T-cell (primary cell): ENCODE measurements at places on chromosomes 2 and 18.
A peak's percentile ranks its signal among the peaks of the same experiment; 100 is the strongest.

GRCh38 chr18:316393-316792 lies 48.5 kb upstream of the THOC1 start:
- no peaks in the 10 kb centered on the region for H3K4me1 ChIP-seq
- H3K36me3 ChIP-seq = no peaks in the 10 kb centered on the region
- H3K4me3 ChIP-seq = no peak overlapping the region
- no peaks in the 10 kb centered on the region for H3K27me3 ChIP-seq
- H3K27ac ChIP-seq = no peak overlapping the region

DNA sequence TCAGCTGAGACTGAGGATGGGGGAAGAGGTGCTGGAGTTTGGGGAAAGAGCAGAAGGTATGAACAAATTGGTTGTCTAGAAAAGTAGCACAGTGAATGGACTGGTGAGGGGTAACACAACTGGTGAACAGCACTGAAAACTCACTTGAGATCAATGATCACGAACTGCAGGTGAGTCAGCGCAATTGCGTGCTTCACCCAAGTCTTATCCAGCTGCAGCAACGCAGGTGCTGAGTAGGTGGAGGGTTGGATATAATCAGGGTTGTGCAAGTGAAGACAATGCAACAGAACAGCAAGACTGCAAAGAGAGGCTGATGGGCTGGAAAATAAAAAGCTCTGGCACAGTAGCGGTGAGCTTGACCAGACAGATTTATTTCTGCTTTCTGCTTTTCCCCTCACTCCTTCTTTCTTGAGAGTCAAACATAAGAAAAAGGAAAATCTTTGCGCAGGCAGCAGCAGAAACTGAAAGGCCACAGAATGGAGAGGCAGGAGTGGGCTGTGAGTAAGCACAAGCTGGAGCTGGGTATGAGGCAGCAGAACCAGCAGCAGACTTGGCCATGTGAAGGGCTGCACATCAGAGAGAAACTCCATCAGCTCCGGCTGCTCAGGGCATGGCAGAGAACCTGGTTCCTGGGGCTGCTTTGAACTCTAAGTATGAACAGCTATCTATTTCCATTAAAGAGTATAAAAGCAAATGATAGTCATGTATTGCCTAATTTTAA lies 99.4 kb upstream of the ARL5A start:
- no peak overlapping the region for H3K4me3 ChIP-seq
- DNase-seq = no peak
- no peaks in the 10 kb centered on the region for H3K27me3 ChIP-seq
- no peaks in the 10 kb centered on the region for H3K4me1 ChIP-seq

- H3K27me3 ChIP-seq = no peaks in the 10 kb centered on the region
- H3K4me3 ChIP-seq = no peak overlapping the region
These were observed 81.1 kb upstream of the CD302 start for GRCh38 chr2:159879051-159879604.

DNA sequence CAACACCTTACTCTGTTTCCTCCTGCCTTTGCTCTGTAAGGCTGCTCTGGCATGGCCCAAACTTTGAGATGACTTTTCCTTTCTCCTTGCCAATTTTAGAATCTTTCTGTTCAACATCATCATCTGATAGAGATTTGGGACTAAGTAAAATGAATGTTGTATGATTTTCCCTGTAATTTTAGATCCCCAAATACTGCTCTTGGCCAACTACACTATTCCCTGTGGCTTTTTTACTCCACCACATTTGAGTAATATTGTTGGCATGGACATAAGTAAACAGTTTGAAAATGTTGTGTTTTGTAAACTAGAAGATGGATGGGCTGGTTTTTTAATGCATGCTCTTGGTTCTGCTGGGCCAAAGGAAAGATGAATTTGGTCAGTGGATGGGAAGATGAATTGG lies 12.1 kb downstream of the LTBP1 start:
- H3K36me3 ChIP-seq = no peaks in the 10 kb centered on the region
- no peaks in the 10 kb centered on the region for H3K27me3 ChIP-seq
- no peak overlapping the region for H3K4me3 ChIP-seq
- DNase-seq = no peak
- H3K27ac ChIP-seq = no peak overlapping the region
- H3K4me1 ChIP-seq = no peaks in the 10 kb centered on the region

- no peaks in the 10 kb centered on the region for H3K4me1 ChIP-seq
- no peaks in the 10 kb centered on the region for H3K36me3 ChIP-seq
- no peak for DNase-seq
- peaks cover 9% of the 10 kb centered on the region for H3K27me3 ChIP-seq
- H3K4me3 ChIP-seq = no peak overlapping the region
These were observed 155.4 kb upstream of the ACAA2 start for GRCh38 chr18:49968644-49969309.

DNA sequence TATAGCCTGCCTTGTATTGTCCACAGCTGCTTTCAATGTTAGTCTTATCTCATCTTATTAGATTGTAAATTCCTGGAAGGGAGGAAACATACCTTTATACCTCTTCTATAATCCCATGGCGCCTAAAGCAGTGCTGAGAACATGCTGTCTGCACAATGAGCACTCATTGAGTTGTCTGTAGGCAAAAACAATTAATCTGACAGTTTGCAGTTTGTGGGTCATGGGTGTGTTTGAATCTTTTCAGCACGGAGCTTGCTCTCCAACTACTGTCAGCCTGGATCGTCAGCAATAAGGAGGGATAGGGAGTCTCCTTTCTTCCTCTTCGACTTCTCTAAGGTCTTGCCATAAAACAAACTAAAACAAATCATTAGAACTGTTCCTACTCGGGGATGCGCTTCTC lies 26.5 kb upstream of the GREB1L start:
- H3K36me3 ChIP-seq = no peaks in the 10 kb centered on the region
- no peaks in the 10 kb centered on the region for H3K4me1 ChIP-seq
- H3K27me3 ChIP-seq = peaks cover 3% of the 10 kb centered on the region
- H3K4me3 ChIP-seq = no peak overlapping the region
- no peak overlapping the region for H3K27ac ChIP-seq

GRCh38 chr2:17590342-17590911 lies 49.9 kb downstream of the VSNL1 start:
- no peak overlapping the region for H3K27ac ChIP-seq
- H3K4me3 ChIP-seq = no peak overlapping the region
- no peaks in the 10 kb centered on the region for H3K36me3 ChIP-seq
- H3K4me1 ChIP-seq = no peaks in the 10 kb centered on the region

DNA sequence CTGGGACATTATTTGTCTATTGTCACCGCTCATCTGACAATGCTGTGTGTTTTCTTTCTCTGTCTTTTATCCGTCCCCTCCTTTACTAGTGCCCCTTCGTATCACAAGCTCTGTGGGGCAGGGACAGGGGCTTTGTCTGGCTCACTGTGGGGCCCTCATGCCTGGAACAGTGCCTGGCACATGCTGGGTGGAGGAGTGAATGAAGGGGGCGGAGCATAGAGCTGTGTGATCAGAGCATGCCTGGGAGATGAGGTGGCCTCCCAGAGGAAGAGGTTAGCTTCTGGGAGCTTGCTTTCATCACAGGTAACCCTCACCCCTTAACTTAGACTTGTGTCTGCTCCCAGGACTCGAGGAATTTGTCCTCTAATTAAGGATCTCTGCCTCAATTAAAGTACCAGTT lies 16.4 kb downstream of the MTCL1 start:
- peaks cover 13% of the 10 kb centered on the region for H3K27me3 ChIP-seq
- H3K4me1 ChIP-seq = no peaks in the 10 kb centered on the region
- no peak for DNase-seq
- no peaks in the 10 kb centered on the region for H3K36me3 ChIP-seq

GRCh38 chr2:237737196-237737865 lies 61.2 kb upstream of the RBM44 start:
- DNase-seq = no peak
- no peak overlapping the region for H3K4me3 ChIP-seq
- no peaks in the 10 kb centered on the region for H3K4me1 ChIP-seq
- no peak overlapping the region for H3K27ac ChIP-seq

- no peak overlapping the region for H3K27ac ChIP-seq
- H3K27me3 ChIP-seq = no peaks in the 10 kb centered on the region
- no peak overlapping the region for H3K4me3 ChIP-seq
- no peaks in the 10 kb centered on the region for H3K4me1 ChIP-seq
- no peak for DNase-seq
- no peaks in the 10 kb centered on the region for H3K36me3 ChIP-seq
These were observed 155.7 kb downstream of the RDH14 start for GRCh38 chr2:18404708-18405107.

GRCh38 chr2:74552914-74553811 lies 579 bp downstream of the LOXL3 start:
- peak overlapping the region; percentile 97 for H3K4me3 ChIP-seq

- no peaks in the 10 kb centered on the region for H3K27me3 ChIP-seq
- no peak overlapping the region for H3K27ac ChIP-seq
- H3K4me1 ChIP-seq = no peaks in the 10 kb centered on the region
- no peaks in the 10 kb centered on the region for H3K36me3 ChIP-seq
- no peak for DNase-seq
These were observed 451.0 kb upstream of the SALL3 start for GRCh38 chr18:78528411-78529258.

DNA sequence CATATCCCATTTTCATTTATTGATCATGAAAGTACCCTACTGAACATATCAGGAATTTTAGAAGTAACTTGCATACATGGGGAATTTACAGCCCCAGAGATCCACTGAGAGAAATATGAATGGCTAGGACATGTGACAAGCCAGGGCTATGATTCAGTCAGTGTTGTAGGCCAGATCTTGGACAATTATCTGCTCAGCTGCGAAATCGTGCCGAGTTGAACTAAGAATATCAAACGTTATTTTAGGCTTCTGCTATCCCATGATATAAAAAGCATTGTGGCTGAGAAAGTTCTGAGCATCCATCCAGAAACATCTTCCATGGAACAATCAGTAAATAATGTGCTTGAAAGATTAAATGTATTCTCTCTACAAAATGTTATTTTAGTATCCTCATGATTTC lies 85.7 kb upstream of the UNC80 start:
- H3K36me3 ChIP-seq = no peaks in the 10 kb centered on the region
- no peak for DNase-seq
- no peaks in the 10 kb centered on the region for H3K4me1 ChIP-seq
- no peaks in the 10 kb centered on the region for H3K27me3 ChIP-seq

DNA sequence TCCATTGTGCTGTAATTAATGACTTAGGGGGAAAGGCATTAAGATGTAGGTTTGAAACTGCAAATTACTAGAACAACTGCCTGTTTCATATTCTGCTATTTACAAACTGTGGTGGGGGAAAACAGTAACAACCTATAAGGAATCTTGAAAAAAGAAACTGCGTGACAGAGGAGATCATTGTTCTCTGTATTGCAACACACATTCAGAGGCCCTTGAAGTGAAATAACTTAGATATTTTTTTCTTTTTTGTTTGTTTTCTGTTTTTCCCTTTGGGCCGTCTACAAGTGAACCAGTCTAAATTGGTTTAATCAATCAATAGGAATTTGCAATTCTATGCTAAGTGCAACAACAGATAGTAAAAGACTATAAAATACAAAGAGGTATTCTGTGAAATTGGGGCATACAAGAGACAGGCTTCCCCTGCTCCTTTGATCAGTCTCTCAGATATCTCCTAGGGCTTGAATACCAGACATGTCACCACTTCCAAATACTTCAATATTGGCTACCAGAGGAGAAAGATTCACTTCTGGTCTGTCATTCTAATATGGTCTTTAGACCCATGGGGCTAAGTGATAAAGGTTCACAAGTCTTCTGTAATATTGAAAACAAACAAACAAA lies 2055.1 kb upstream of the CELF4 start:
- H3K27ac ChIP-seq = no peak overlapping the region
- DNase-seq = no peak
- H3K36me3 ChIP-seq = no peaks in the 10 kb centered on the region
- no peak overlapping the region for H3K4me3 ChIP-seq

GRCh38 chr2:44897406-44897805 lies 44.1 kb upstream of the SIX3 start:
- no peaks in the 10 kb centered on the region for H3K36me3 ChIP-seq
- no peaks in the 10 kb centered on the region for H3K4me1 ChIP-seq
- H3K27ac ChIP-seq = no peak overlapping the region
- H3K4me3 ChIP-seq = no peak overlapping the region
- DNase-seq = no peak
- peaks cover 10% of the 10 kb centered on the region for H3K27me3 ChIP-seq

- H3K4me3 ChIP-seq = no peak overlapping the region
- no peaks in the 10 kb centered on the region for H3K4me1 ChIP-seq
- H3K27ac ChIP-seq = no peak overlapping the region
- H3K36me3 ChIP-seq = no peaks in the 10 kb centered on the region
These were observed 255.3 kb downstream of the CYP26B1 start for GRCh38 chr2:71892423-71892730.
